ENCODE measurements at places on chromosomes 3 and 15.

DNA sequence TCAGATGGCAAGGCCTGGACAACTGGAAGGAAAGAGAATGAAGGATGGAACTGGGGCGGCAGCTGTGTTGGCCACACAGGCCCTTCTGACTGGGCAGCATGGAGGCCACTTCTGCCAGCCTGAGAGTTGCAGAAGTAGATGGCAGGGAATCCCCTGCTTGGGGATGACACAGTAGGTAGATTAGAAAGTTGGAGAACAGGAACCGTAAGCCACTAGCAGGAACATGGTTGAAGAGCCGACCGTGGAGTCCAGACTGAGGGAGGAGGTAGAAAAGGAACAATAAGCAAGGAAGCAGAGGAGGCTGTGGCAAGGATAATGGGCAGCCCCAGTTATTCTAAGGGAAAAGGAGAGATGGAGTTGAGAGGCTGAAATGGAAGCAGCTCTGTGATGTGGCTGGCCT is 26.4 kb upstream of the ZNF774 start:
- DNase-seq = no peak

DNA sequence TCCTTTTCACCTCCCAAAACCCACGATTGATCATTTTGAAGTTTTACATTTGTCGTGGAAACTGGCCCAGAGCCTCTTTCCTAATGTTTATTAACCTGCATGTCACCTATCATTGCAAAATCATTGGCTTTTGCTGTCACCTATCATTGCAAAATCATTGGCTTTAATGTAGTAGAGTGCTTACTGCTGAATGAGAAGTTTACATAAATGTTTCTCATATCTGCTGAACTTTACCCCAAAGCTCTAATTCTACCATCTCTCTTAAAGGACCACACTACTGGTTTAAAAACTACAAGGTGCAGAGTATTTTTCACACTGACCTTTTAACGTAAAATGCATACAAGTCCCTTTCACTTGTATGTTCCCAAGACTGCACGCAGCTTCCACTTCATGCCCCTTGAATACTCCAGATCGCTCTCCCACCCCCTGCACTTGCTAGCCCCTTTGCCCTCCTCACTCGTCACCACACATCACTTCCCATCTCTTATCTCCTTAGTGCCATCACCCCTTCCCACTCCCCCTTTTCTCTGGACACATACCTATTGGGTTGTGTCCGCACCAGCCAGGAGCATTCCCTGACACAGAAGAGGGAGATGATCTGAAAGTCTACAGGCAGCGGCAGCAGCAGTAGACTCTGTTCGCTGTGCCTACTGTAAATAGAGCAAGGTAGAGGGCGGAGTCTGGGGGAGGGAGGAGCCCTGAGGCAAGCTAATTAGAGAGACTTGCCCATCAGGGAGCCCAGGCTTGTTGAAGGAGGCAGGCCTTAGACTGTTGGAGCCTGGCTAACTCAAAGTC is 30.2 kb upstream of the ATOSA start:
- no peak for DNase-seq

- no peak for DNase-seq
Observed at GRCh38 chr3:37064747-37065146, 71.4 kb downstream of the MLH1 start.

- DNase-seq = no peak
Observed at GRCh38 chr3:128748557-128748956, 22.6 kb downstream of the RAB7A start.

- DNase-seq = peak; percentile 15
Observed at GRCh38 chr15:101177866-101178265, 74.0 kb downstream of the CHSY1 start.

DNA sequence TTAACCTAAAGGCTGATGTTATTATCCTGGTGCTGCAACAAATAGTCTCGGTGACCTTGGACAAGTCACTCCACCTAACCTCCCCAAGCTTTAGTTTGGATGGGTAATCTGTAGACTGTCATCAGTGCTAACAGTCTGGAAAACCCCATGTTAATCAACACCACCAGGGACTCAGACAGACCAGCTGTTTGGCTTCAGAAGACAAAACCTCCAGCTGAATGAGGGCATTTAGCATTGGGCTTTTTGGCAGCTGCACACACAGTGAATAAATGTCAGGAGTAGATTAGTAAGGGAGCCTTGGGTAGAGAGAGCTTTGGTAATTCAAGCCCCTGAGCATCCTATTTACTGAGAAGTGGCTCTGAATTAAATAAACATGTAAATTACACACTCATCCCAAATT is 24.9 kb upstream of the C3orf80 start:
- no peak for DNase-seq

GRCh38 chr3:99872923-99873254 is 55.2 kb downstream of the CMSS1 start:
- DNase-seq = no peak

- DNase-seq = no peak
Observed at GRCh38 chr3:119639494-119640350, 20.7 kb downstream of the POPDC2 start.

- DNase-seq = no peak
Observed at GRCh38 chr15:99895956-99896311, 162.7 kb upstream of the LYSMD4 start.

- DNase-seq = no peak
Observed at GRCh38 chr3:42214565-42215283, 51.3 kb downstream of the CCK start.

DNA sequence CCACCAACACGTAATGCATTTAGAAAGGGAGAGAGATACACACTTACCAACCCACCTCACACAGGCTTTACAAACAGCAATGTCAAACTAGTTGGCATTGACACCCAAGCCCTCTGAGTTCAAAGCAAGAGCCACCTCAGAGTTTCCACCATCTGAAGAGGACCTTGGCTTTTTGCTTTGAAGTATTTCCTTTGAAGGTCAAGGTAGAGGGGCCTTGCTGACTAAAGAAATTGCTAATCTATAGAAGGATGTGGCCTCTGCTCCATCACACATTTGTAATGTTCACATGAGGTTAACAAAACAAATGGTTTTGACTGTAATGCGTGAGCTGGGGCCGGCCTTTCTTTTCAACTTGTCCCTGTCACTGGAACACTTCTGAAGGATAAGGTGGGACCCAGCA is 117.7 kb downstream of the POLR2M start:
- no peak for DNase-seq

DNA sequence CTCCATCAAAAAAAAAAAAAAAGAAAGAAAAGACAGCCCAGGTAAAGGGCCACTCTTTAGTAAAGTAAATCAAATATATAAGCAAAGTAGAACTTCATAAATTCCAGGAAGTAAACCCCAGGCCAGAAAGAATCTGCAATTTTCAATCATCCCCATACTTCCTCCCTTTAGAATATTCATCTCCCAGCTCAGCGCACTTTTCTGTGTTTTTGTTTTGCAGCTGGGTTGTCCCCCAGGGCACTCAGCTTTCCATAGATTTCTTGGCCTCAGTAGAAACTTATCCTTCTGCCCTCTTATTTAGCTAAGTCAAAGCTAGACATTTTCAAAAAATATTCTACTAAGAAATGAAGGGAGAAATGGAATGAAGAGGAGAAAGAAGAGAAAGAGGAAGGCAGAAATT is 24.0 kb upstream of the SPRED1 start:
- no peak for DNase-seq

- DNase-seq = no peak
Observed at GRCh38 chr3:112808136-112808535, 38.5 kb downstream of the CD200R1L start.

- DNase-seq = no peak
Observed at GRCh38 chr15:42994546-42994945, 74.0 kb upstream of the TTBK2 start.

- no peak for DNase-seq
Observed at GRCh38 chr15:51011212-51011611, 83.5 kb downstream of the TNFAIP8L3 start.

DNA sequence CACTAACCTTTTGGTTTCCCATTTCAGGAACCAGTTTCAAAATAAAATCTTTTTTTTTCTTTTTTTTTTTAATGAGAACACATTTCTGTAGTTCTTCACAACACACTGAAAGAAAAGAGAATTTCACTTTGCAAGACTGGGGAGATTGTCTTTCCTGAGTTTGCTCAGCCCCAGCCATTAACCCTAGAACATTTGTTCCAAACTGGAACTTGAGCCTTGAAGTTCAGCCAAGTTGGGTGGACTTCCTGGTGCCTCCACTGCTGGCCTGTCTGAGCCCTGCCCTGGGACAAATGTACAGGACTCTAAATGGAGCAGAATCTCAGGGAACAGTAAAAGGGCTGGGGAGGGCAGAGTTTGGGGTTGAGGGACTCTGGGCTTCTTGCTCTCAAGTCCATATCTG is 196.4 kb upstream of the LPP start:
- DNase-seq = no peak

GRCh38 chr15:99969261-99969920 is 236.2 kb upstream of the LYSMD4 start:
- DNase-seq = no peak

DNA sequence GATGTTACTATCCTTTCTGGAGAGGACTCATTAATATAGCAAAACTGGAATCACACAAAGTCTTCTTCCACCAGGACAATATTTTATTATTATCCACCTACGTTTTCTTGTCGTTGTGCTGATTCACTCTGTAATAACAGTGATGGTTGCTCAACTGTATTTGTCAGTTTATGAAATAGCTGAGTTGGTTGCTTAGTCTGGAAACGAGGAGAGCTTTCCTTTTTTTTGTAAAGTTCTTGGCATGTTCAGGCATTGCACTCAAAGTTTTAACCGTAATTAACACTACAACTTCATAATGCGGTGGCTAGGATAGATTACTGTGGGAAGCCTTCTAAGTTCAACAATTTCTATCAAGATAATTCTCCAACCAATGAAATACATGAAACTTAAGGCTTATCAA is 131.2 kb downstream of the RAP2B start:
- DNase-seq = no peak

GRCh38 chr3:126341755-126342150 is 15.5 kb downstream of the KLF15 start:
- DNase-seq = peak; percentile 18

DNA sequence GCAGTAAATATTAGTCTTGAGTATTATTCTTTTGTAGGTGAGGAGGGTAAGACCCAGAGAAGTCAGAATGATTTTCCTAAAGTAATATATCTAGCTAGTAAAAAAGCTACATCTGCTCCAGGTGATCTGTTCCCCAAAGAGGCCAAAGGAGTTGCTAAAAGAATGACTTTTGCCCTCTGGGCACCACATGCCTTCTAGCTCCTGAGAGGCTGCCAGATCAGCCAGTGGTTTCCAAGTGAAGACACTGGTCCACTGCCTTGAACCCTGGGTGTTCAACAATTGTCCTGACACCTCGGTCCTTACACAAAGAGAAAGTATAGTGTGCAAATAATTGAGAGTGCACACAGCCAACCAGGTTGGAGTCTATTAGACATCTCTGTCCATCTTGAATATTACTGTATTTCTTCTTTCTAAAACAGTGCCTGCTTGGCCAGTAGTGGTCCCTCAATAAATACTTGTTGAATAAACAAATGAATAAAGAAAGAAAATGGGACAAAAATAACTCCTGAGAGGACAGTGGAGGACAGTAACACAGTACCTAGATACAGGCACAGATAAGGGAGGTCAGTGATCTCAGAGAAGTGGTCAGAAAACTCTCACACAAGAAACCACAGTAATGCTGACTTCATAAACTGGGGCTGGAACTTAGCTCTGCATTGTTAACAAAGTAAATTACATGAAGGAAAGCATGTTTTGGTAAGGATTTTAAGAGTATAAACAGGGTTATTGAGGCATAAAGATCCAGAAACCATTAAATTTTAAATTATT is 56.6 kb upstream of the CSTA start:
- no peak for DNase-seq

- no peak for DNase-seq
Observed at GRCh38 chr3:141080431-141080830, 29.3 kb downstream of the SPSB4 start.

GRCh38 chr15:65331811-65332210 is 27.3 kb downstream of the RNU5B-1 start:
- no peak for DNase-seq

GRCh38 chr3:107520535-107520934 is 2.2 kb upstream of the BBX start:
- DNase-seq = no peak

DNA sequence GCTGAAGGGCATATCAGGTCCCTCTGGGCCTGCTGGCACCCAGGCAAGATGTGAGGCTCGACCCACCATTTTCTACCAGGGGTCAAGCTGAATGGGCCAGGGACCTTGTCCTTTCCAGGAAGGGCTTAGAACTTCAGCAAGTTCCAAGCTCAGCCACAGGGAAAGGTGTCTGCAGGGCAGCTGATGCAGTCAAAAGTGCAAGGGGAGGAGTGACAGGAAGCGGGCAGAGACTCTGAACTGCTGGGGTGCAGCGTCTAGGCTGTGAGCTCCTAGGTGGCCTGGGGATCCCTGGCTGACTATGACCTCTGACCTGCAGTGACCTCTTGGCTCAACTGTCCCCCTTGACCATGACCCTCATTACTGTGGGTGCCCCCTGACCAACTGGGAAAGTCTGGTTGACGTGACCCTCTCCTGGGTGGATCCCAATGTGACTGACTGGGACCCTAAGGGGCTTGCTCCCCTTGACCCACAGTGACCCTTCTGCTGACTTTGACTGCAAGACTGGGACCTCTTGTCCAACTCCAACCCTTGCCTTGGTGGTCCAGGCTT is 14.4 kb upstream of the SEC13 start:
- no peak for DNase-seq

- no peak for DNase-seq
Observed at GRCh38 chr3:56323986-56324420, 144.3 kb downstream of the ERC2 start.

- no peak for DNase-seq
Observed at GRCh38 chr3:32733631-32734229, 48.7 kb downstream of the CNOT10 start.

- no peak for DNase-seq
Observed at GRCh38 chr15:36643551-36643950, 64.1 kb downstream of the CDIN1 start.

- no peak for DNase-seq
Observed at GRCh38 chr3:15796771-15797641, 773 bp downstream of the ANKRD28 start.

- DNase-seq = no peak
Observed at GRCh38 chr3:40109641-40110490, 199.6 kb upstream of the EIF1B start.

GRCh38 chr15:85044251-85044853 is 62.7 kb downstream of the PDE8A start:
- no peak for DNase-seq

GRCh38 chr15:63374686-63375520 is 6.7 kb downstream of the CA12 start:
- DNase-seq = no peak

DNA sequence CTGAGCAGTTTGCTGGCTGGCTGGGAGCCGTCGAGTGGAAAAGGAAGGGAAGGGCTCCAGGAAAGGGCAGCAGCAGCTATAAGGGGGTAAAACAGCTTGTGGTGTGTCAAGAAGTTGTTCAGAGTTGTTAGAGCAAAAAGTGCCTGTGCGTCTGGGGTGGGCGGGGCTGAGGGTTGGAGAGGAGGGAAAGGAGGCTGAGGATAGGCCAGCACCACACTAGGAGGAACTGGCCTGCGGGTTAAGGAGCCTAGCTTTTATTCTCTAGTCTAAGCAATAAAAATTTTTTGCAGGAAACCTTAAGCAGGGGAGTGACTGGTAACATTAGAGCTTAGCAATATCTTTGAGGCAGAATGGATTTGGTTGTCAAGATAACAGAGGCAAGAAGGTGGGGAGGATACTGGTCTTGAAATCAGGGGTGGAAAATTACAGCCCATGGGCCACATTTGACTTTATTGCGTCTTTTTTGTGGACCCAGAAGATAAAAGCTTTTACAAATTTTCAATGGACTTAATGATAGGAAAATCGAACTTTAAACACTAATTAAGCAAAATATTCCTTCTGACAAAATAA is 134.5 kb upstream of the AADACL2 start:
- no peak for DNase-seq

- no peak for DNase-seq
Observed at GRCh38 chr3:18372786-18373405, 52.2 kb downstream of the SATB1 start.

GRCh38 chr15:96324940-96325540 is 5.5 kb upstream of the NR2F2 start:
- no peak for DNase-seq
